ENCODE measurements at places on chromosomes 2 and 18.
A peak's percentile ranks its signal among the peaks of the same experiment; 100 is the strongest.

DNA sequence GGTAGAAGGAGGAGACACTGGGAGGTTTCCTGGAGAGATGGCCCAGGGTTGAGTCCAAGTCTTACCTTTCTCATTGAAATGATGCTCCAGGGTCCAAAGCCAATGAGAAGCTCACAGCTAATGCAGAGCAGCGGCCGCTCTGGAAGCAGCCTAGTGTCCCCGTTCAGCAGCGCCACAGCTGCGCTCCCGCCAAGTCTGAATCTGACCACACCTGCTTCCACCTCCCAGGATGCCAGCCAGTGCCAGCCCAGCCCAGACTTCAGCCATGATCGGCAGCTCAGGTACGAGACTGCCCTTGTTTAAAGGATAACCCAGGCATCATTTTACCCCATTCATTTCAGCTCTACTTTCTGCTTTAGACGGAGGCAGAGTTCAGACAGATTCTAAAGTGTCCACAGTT, 11.9 kb upstream of the RPL31 start:
- no peak for DNase-seq

- no peak for DNase-seq
These were observed 244.5 kb upstream of the ID2 start for GRCh38 chr2:8437228-8437948.

- peak; percentile 75 for DNase-seq
These were observed 19.4 kb downstream of the ANTXR1 start for GRCh38 chr2:69032336-69032735.

- DNase-seq = peak; percentile 12
These were observed 10.9 kb upstream of the EIF2AK2 start for GRCh38 chr2:37167636-37168180.

Data from fibroblast of pulmonary artery (primary cell).